Activated T-cell treated with anti-CD3 and anti-CD28 coated beads, Interleukin-2, amount 50 U/mL, for 72 hours (primary cell): ENCODE measurements at places on chromosomes 4 and X. TPM values are rescaled to one million over a fixed set of nuclear protein-coding genes. Genes with fewer than 3 reads are reported as not detected.

DNA sequence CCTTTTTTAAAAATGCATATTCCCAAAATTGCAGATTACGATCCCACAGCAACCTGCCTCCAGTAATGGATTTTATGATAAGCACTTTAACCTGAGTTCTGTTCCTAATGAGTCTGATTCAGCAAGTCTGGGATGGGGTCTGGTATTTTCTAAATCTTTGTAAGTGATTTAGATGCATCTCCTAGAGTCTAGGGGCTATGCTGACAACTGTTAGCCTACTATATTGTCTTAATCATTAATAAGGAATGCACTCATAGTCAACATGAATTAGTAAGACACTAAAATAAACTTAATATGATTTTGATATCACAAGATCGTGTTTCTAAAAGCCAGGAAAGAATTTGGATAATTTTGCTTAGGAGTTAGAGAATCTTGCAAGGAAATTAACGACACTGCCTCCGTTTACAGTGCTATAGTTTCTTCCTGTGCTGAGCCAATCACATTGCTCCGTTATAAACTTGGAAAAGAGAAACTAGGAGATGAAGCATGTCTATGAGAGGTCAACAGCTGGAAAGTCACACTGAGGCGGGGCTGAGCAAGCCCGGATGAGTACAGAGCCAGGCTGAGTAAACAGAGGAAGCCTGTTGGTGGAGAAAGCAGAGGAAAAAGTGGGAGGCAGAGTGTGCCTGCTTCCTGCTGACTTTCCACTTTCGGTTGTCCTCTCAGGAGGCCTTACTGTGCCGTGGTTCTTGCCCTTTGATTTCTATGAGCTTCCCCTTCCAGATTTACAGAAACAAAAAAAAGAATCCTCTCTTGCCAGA, 5.4 kb downstream of the SCARB2 start:
- H3K27ac ChIP-seq = peak overlapping the region; percentile 44
- H3K27me3 ChIP-seq = no peaks in the 10 kb centered on the region
- H3K4me3 ChIP-seq = no peak overlapping the region
- DNase-seq = no peak
- no peaks in the 10 kb centered on the region for H3K36me3 ChIP-seq

GLUD2 gene
- 0.23 TPM for total RNA-seq

CCDC120 gene
- total RNA-seq = 8.7 TPM

DNA sequence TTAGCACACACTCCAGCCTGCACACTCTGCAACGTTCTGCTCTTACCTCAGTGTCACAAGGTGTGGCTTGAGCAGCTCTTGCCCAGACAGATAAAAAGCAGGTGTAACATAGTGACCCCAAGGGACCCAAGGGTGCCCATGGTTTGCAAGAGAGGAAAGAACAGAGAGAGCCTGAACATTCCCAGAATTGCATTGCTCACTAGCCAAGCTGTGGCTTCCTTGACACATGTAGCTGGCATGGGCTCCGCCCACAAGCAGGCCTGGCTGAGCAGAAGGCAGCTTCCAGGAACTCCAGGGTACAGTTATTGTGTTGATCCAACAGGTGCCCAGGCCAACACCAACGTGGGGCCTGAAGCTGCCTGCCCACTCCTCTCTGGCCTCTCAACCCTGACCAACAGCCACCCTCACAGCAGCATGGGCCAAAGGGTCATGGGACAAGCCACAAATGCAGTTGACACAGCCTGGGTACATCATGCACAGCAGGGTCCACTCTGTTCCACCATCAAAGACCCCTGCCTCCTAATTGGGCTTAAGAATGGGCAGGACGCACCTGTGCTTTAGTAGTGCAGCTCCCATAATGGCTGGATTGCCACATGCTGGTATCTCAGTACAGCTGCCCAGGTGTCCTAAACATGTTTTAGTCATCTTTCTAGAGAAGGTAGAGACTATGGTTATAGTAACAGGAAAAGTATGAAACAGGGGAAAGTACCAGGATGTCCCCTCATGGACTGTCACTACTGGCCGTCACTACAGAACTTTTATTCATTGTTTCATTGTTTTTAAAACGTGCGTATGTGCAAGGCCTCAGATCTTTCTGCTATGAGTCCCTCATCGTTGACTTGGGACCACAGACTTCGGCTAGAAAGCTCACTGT, 73.7 kb upstream of the ACSL1 start:
- peaks cover 10% of the 10 kb centered on the region for H3K4me1 ChIP-seq
- no peaks in the 10 kb centered on the region for H3K36me3 ChIP-seq
- no peak for DNase-seq
- H3K27ac ChIP-seq = no peak overlapping the region

NEIL3 gene
- 29.2 TPM for total RNA-seq

GRCh38 chr4:2302387-2303119, 40.6 kb upstream of the MXD4 start:
- DNase-seq = no peak
- no peaks in the 10 kb centered on the region for H3K36me3 ChIP-seq
- H3K27ac ChIP-seq = no peak overlapping the region
- H3K4me3 ChIP-seq = no peak overlapping the region

- peaks cover 34% of the 10 kb centered on the region for H3K27me3 ChIP-seq
- DNase-seq = peak; percentile 12
- H3K36me3 ChIP-seq = peaks cover 1% of the 10 kb centered on the region
- no peaks in the 10 kb centered on the region for H3K4me1 ChIP-seq
- no peak overlapping the region for H3K4me3 ChIP-seq
- H3K27ac ChIP-seq = no peak overlapping the region
Measured at GRCh38 chrX:139126493-139126892, 404.0 kb upstream of the F9 start.

AWAT2 gene
- total RNA-seq = not detected

DNA sequence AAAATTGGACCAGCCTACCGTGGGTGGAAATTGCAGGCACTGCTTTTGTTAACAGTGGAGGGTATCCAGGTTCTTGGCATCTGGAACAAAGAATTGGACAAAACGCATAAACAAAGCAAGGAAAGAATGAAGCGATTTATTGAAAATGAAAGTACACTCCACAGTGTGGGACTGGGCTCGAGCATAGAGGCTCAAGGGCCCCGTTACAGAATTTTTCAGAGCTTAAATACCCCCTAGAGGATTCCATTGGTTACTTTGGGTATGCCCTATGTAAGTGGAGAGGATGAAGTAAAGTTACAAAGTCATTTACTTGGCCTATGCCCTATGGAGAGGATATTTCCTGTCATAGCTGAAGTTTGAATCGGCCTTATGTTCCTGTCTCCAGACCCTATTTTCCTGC, 85.3 kb downstream of the GLUD2 start:
- no peak overlapping the region for H3K4me3 ChIP-seq
- no peak overlapping the region for H3K27ac ChIP-seq
- no peaks in the 10 kb centered on the region for H3K4me1 ChIP-seq
- DNase-seq = no peak

DNA sequence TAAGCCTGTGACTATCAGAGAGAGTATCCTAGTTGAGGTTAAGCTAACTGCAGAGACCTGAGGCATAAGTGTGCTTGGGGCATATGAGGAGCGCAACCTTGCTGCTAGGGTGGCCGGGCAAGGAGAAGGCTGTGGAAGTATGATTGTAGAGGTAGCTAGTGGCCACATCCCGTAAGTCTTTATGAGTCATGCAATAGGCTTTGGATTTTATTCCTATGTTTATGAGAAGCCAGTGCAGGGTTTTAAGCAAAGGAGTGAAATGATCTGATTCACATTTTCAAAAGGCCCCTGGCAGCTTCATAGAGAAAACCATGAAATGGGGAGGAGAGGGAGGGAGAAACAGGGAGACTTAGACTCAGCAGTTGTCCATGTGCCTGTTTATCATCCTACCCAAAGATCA, 92.1 kb upstream of the WDFY3 start:
- H3K4me3 ChIP-seq = no peak overlapping the region
- H3K27ac ChIP-seq = no peak overlapping the region
- no peak for DNase-seq

- H3K4me3 ChIP-seq = no peak overlapping the region
- peaks cover 55% of the 10 kb centered on the region for H3K36me3 ChIP-seq
- H3K4me1 ChIP-seq = no peaks in the 10 kb centered on the region
Measured at GRCh38 chrX:1442016-1442665, 10.6 kb downstream of the ASMTL start.

- no peak overlapping the region for H3K4me3 ChIP-seq
- H3K36me3 ChIP-seq = peaks cover 2% of the 10 kb centered on the region
- H3K27me3 ChIP-seq = peaks cover 16% of the 10 kb centered on the region
- no peak overlapping the region for H3K27ac ChIP-seq
Measured at GRCh38 chr4:4841156-4841555, 18.3 kb upstream of the MSX1 start.

DNA sequence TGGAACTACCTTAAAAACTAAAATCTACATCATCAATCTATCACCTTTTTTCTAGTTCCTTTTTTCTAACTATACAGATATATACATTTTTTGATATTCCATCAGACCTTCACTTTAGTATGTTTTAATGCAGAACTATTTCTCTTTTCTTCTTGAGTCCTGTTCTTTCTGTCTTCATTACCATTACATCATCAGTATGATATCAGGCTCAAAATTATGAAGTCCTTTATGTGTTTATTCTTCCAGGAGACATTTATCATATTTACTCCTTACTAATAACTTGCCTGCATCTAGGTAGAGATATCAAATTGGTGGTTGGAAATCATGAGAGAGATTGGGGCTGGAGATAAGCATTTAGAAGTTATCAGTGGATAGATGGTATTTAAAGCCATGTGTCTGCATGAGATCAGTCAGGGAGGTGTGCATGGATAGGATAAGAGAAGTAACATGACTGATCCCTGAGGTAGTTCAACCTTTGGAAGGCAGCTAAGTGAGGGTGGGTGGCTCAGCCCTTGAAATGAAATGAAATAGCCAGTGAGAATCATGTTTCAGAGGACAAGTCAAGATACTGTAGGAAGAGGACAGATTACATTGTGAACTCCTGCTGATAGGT, 43.1 kb downstream of the MRPL1 start:
- H3K36me3 ChIP-seq = peaks cover 48% of the 10 kb centered on the region
- H3K27ac ChIP-seq = no peak overlapping the region
- H3K4me1 ChIP-seq = no peaks in the 10 kb centered on the region
- no peak overlapping the region for H3K4me3 ChIP-seq
- H3K27me3 ChIP-seq = no peaks in the 10 kb centered on the region

GRCh38 chrX:101078716-101079598, at the start of gene TMEM35A:
TSS of gene TMEM35A (plus strand) at chrX:101078879. CDS start at chrX:101079003, 124 bp downstream.
- peaks cover 10% of the 10 kb centered on the region for H3K4me1 ChIP-seq
- H3K36me3 ChIP-seq = no peaks in the 10 kb centered on the region
- peak within 1 kb of the TSS; percentile 30 for H3K4me3 ChIP-seq
- no peak within 1 kb of the TSS for H3K27ac ChIP-seq
- no peak for DNase-seq

GRCh38 chrX:34805951-34806350, 136.6 kb upstream of the FAM47B start:
- no peak for DNase-seq
- peaks cover 3% of the 10 kb centered on the region for H3K36me3 ChIP-seq
- no peaks in the 10 kb centered on the region for H3K27me3 ChIP-seq
- peaks cover 9% of the 10 kb centered on the region for H3K4me1 ChIP-seq

SPANXN2 gene
- not detected for total RNA-seq

DNA sequence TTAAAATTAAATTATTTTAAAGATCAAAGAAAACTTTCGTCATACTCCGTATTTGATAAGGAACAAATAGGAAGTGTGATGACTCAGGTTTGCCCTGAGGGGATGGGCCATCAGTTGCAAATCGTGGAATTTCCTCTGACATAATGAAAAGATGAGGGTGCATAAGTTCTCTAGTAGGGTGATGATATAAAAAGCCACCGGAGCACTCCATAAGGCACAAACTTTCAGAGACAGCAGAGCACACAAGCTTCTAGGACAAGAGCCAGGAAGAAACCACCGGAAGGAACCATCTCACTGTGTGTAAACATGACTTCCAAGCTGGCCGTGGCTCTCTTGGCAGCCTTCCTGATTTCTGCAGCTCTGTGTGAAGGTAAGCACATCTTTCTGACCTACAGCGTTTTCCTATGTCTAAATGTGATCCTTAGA, at the start of gene CXCL8:
TSS of gene CXCL8 (plus strand) at position 217 of the 426 bp plus-strand sequence. CDS start at position 307, 90 bp downstream.
- peaks cover 4% of the 10 kb centered on the region for H3K4me1 ChIP-seq
- no peak within 1 kb of the TSS for H3K4me3 ChIP-seq
- H3K27me3 ChIP-seq = no peaks in the 10 kb centered on the region
- peak within 1 kb of the TSS; percentile 4 for H3K27ac ChIP-seq

DNA sequence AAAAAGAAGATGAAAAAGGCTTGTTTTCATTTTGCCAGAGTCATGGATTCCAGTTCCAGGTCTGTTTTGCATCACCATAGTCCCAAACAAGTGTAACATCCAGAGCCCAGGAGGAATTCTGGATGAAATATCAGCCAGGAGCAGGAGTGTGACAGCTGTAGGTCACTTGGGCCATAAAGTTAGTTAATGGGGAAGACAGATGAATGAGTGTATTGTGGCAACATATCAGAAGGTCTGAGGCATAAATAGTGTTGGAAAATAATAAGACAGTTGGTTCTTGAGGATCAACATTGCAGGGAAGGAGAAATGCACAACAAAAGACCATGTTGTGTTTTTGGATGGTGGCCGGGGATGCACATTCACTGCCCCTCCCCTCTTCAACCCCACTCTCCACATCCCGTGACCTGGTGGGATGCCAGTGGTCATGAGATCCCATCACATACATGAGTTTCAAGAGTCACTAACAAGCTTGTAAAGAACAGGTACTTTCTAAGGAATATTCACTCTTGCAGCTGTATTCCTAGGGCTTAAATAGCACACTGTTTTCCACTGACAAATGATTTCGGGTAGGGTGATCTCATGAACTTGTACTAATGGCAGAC, 83.1 kb upstream of the IGFBP7 start:
- H3K36me3 ChIP-seq = no peaks in the 10 kb centered on the region
- DNase-seq = no peak
- no peaks in the 10 kb centered on the region for H3K4me1 ChIP-seq
- no peak overlapping the region for H3K4me3 ChIP-seq

FIP1L1 gene
- total RNA-seq = 139 TPM
